ENCODE measurements at places on chromosomes 6 and 20. TPM values are rescaled to one million over a fixed set of nuclear protein-coding genes. Genes with fewer than 3 reads are reported as not detected.

CPNE5 gene
- total RNA-seq = 1.7 TPM

NNAT gene
- total RNA-seq = 19.4 TPM

DNA sequence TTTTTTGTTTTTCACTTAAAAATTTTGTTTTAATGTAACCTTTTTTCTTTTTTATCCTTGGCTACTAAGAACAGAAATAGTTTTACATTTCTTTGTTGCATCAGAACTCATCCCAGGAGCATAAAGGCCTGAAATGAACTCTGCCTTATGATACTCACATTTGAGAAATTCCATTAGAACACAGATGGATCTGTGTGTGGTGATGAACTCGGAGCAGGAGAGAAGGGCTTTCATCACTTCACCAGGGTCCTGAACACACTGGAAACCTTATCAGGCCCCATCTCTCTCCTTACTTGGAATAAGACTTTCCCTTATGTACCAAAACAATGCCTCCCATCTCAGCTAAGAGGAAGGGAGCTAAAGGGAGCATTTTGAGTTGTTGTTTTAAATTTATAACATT lies 139.4 kb downstream of the PHF3 start:
- no peak for DNase-seq

DNA sequence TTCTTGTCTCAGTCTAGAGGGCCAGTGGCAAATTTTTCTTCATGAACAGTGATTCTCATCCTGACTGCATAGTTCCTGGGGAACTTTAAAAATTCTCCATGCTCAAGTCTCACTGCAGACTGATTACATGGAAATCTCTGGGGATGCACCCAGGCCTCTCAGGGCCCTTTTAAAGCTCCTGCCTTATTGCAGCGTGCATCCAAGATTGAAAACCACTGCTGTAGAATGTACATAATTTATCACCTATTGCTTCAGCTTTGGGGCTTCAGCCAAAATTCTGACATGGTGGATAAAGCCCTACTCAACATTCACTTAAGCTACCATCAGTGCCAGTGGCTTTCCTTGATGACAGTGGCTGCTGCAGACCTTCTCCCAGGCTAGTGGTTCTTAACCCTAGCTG lies 143.8 kb downstream of the BTBD3 start:
- no peak for DNase-seq

DNA sequence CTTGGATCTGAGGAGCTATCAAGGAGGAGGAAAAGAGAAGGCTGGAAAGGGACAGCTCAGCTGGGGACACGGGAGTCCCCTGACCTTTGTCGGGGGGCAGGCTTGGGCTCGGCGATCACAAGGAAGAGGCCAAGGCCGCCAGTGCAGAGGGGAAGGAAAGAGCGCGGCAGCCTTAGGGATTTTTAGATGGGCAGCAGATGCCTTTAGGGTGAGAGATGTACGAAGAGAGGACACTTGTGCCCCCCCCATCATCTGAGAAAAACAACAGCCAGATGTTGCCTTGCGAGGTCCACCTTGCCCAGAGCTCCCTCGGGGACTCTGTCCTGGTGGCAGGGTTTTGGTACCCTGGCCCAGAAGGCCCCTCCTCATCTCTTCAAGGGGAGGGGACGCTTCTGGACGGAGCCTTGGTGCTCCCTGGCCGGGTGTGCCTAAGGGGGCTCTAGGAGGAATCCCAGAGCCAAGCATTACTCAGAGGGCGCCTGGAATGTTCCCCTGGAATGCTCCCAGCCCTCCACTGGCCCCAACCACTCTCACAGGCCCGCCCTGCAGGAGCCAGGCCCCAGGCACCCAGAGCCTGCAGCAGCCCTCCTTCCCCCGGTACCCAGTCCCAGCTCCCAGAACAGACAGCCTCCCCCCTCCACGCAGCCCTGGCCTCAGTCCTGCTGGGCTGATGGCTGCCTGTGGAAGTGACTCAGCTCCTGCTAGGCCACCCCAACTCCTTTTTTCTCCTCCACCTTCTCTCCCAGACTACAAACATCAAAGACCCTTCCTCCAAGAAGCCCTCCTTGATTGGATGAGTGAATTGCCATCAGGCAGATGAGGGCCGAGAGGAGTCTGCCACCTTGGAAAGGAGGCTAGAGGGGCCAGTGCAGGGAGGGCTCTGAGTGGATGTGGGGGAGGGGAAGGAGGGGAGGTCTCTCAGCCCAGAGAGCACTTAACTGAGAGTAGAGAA lies 1.8 kb downstream of the ADAM33 start:
- DNase-seq = no peak

DNA sequence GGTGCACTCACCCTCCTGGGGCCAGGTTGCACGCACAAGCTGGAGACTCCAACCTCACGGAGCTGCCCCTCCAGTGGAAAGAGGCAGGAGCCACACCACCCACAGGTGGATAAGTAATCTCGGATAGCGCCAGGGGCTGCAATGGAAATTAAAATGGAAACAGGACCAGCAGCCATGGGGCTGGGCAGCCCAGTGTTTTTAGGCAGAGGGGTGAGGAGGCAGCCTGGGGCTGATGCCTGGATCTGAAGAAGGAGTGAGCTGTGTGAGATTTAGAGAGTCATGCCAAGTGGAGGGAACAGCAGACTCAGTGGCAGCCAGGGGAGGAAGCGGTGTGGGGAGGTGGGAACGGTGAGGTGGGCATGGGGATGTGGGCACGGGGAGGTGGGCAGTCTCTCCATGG lies 275.6 kb downstream of the SMOC2 start:
- no peak for DNase-seq

DNA sequence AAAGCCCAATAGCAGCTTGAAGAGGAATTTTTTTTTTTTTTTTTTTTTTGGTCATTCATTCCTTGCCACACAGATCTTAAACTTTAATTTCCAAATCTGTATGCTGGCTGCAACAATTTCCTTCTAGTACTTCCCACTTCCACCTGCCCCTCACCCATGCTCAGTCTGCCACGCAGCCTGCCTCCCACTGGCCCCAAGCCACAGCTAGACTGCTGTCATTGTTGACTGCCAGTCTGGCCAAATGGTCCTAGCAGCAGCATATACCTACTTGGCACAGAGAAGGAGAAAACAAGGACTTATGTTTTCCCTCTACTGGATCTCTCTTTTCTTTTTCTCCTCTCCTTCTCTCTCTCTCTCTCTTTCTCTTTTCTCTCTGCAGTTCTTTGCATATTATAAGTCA lies 118.3 kb upstream of the HEY2 start:
- DNase-seq = no peak

- no peak for DNase-seq
Measured at GRCh38 chr6:160069050-160069454, 52.6 kb upstream of the SLC22A1 start.

GRCh38 chr6:117525607-117526006 lies 43.1 kb downstream of the DCBLD1 start:
- no peak for DNase-seq

DNA sequence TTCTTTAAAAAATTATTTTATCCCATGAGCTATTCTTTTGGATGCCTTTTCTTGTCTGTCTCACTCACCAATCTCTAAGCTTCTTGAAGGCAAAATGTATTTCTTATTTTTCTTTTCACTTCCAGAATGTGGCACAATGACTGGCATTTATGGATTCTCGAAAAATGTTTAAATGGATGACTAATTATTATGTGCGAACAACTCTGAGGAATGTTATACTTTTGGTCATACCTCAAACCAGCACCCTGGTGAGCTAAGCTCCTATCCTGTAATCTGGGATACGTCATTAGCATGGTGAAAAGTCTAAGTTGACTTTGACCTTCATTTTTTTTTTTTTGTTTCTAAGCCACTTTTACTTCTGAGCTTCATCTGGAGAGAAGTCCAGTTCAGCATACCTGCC lies 214.0 kb upstream of the CEP162 start:
- no peak for DNase-seq

Measured in mesothelial cell of epicardium (in vitro differentiated cells).